ENCODE measurements at places on chromosomes 6 and 20. TPM values are rescaled to one million over a fixed set of nuclear protein-coding genes. Genes with fewer than 3 reads are reported as not detected.
A peak's percentile ranks its signal among the peaks of the same experiment; 100 is the strongest.

GRCh38 chr6:42791706-42792320, 10.0 kb downstream of the BICRAL start:
- H3K36me3 ChIP-seq = peaks cover 5% of the 10 kb centered on the region
- H3K27ac ChIP-seq = peak overlapping the region; percentile 73
- no peak overlapping the region for H3K4me3 ChIP-seq
- DNase-seq = no peak
- peaks cover 52% of the 10 kb centered on the region for H3K4me1 ChIP-seq

The EPHA7 gene
- 1.5 TPM for total RNA-seq

DNA sequence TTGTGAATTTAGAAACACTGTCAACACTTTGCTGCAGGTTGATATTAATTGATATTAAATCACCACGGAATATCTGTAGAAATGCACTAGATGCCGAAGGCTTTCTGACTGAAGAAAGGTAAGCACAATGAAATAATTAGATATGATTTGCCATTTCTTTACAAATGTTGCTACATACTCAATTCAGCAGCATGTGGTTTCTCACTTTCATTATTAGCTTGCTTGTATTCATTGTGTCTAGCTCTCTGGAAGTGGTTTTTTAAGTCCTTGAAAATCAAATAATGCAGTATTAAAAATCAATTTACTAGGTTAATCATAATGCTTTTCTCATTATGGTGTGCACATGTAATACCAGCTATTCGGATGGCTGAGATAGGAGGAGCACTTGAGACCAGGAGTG, 231.3 kb upstream of the MARCKS start:
- no peak overlapping the region for H3K4me3 ChIP-seq
- H3K27ac ChIP-seq = no peak overlapping the region
- peaks cover 10% of the 10 kb centered on the region for H3K4me1 ChIP-seq
- no peaks in the 10 kb centered on the region for H3K27me3 ChIP-seq

DNA sequence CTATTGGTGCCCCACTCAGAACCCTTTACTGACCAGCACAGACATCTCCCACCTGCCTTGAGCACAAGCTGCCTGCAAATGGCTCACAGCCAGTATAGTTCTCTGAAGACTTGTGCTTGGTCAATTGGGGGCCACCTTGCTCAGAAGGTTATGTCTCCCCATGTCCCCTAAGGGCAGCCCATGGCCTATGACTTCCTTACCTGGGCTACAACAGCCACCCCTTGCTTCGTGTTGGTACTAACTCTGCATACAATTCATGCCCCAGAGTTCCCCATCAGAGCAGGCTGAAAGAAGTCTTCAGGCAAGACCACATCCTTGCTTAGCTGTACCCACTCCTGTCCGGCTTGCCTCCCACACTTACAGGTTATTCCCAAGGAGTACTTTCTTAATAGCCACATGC, 57.4 kb downstream of the TOX2 start:
- H3K27ac ChIP-seq = no peak overlapping the region
- H3K36me3 ChIP-seq = no peaks in the 10 kb centered on the region
- no peak overlapping the region for H3K4me3 ChIP-seq
- no peaks in the 10 kb centered on the region for H3K4me1 ChIP-seq
- no peak for DNase-seq

GRCh38 chr20:52953020-52953419, 19.1 kb upstream of the TSHZ2 start:
- H3K36me3 ChIP-seq = no peaks in the 10 kb centered on the region
- H3K27ac ChIP-seq = no peak overlapping the region
- no peak for DNase-seq
- no peaks in the 10 kb centered on the region for H3K4me1 ChIP-seq
- H3K27me3 ChIP-seq = no peaks in the 10 kb centered on the region
- no peak overlapping the region for H3K4me3 ChIP-seq

DNA sequence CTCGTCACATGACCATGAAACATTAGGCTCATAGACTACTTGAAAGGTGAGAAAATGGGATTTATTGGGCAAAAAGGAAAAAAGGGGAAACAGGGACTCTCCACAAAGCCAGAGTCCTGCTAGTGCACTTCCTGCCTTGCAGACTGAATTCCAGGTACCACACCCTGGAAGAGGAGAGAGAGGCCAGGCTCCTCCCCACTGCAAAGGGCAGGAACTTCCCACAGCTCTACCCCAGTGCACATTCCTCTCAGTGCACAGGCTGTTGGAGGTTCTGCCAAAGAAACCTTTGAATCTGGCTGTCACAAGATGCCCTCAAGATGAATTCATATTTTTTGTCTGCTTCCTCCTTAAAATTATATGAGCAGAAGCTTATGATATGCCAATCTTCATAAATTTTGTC, 920.4 kb upstream of the GJE1 start:
- H3K27me3 ChIP-seq = no peaks in the 10 kb centered on the region
- H3K36me3 ChIP-seq = no peaks in the 10 kb centered on the region
- no peak overlapping the region for H3K27ac ChIP-seq
- H3K4me1 ChIP-seq = no peaks in the 10 kb centered on the region
- no peak for DNase-seq
- H3K4me3 ChIP-seq = no peak overlapping the region

The VPS16 gene
- 17.9 TPM for total RNA-seq

Data from tibial nerve (tissue), 4 donors.